Type B pancreatic cell (in vitro differentiated cells): ENCODE measurements at places on chromosomes 3 and 15. TPM values are rescaled to one million over a fixed set of nuclear protein-coding genes. Genes with fewer than 3 reads are reported as not detected.

- DNase-seq = no peak
Observed at GRCh38 chr3:64422192-64422591, 196.9 kb upstream of the PRICKLE2 start.

DNA sequence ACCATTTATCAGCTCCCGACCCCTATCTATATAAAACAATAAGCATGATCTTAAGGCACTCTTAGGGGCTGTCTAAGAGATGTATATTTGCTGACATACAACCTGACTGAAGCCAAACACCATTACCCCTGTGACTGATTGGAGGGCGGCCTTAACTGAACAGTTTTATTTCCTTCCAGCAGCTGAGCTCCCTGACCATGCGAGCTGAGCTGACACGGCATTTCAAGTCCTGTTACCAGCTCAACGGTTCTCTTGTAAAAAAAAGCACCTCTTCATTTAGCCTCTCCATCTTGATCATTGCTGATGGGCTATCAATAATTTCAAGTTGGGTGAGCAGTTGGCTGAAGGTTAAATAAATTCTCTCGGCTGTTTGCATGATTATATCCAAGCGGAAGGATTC is 33.4 kb upstream of the BNIP2 start:
- DNase-seq = no peak

- no peak for DNase-seq
Observed at GRCh38 chr3:190288836-190289235, 33.4 kb downstream of the CLDN1 start.

Gene ZDHHC3
- total RNA-seq = 83.6 and 112 TPM in 2 replicates

DNA sequence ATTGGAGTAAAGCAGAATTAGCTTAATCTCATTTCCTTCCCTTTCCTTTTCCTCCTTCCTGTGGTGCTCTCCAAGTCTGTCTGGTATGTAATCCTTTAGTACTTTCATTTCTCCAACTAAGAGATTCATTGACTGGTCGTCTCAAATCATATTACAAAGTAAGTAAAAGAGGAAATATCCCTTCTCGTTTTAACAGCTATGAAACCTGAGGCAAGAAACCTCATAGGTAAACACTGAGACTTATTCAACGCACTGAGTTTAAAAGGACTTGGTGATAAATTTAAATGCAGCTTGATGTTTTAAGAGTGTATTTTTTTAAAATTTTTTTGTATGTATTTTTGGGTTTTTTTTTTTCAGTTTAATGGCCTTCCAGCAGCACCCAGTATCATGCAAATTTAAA is 117.2 kb upstream of the LRRC3B start:
- DNase-seq = no peak

GRCh38 chr15:38217191-38217595 is 35.4 kb upstream of the SPRED1 start:
- no peak for DNase-seq

DNA sequence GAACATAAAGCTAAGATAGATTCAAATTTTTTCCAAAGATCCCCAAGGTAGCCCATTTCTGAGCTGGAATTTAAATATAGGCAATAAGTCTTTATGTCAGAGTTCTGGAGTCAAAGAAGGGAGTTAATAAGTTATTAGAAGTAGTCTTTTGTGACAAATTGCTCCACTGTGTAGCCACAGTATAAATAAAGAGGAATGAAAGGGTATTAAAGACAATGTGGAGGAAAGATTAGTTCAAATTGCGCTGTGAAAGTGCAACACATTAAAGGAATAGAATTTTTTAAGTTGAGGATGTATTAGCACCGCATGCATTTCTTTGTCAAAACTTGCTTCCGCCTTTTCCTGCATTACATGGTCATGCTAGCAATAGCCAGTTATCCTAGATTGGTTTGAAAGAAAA is 666.6 kb upstream of the CCDC54 start:
- DNase-seq = no peak
